ENCODE measurements at places on chromosomes 3 and 15. TPM values are rescaled to one million over a fixed set of nuclear protein-coding genes. Genes with fewer than 3 reads are reported as not detected.

The PXYLP1 gene
- total RNA-seq = 4.5 TPM

The ZIC1 gene
- not detected for total RNA-seq

The PYGO1 gene
- 3.3 TPM for total RNA-seq

The CPOX gene
- total RNA-seq = 26.7 TPM

The KLHL40 gene
- under 0.01 TPM for total RNA-seq

The P2RY12 gene
- total RNA-seq = not detected

The TRIM59 gene
- total RNA-seq = 40.6 TPM

The LINGO1 gene
- not detected for total RNA-seq

The SLC28A1 gene
- total RNA-seq = not detected

The ERICH6 gene
- not detected for total RNA-seq

The MUSTN1 gene
- not detected for total RNA-seq

The FHIT gene
- total RNA-seq = 2.5 TPM

The MESP2 gene
- total RNA-seq = 0.14 TPM

The CSPG4 gene
- 0.13 TPM for total RNA-seq

The CRYGS gene
- 1.7 TPM for total RNA-seq

The OR5H2 gene
- not detected for total RNA-seq

The IL17RB gene
- total RNA-seq = 0.22 TPM

The LRRC31 gene
- total RNA-seq = not detected

The CDHR4 gene
- not detected for total RNA-seq

Data from thoracic aorta endothelial cell (primary cell).